CD4-positive, alpha-beta T cell treated with Interleukin-2 at 100 ng/mL for 4 hours (primary cell): ENCODE measurements at places on chromosomes 6 and 20.
A peak's percentile ranks its signal among the peaks of the same experiment; 100 is the strongest.

GRCh38 chr6:33668914-33669313 is 42.6 kb downstream of the UQCC2 start:
- DNase-seq = peak; percentile 73

GRCh38 chr6:20866036-20866435 is 331.8 kb downstream of the CDKAL1 start:
- DNase-seq = no peak

DNA sequence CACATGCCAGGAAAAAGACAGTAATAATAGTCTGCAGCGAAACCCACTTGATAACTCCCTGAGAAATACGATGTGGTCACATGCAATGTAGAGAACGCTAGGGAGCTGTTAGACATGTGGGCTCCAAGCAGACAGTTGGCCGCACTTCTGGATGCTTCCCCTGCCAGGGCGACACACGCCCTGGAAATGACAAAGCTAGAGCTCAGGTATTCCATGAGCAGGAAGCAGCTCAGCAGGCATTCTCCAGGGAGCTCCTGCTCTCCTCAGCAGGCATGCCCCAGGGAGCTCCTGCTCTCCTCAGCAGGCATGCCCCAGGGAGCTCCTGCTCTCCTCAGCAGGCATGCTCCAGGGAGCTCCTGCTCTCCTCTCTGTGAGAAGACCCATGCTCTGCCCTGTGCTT is 52.4 kb upstream of the NXT1 start:
- no peak for DNase-seq

- DNase-seq = no peak
Observed at GRCh38 chr6:16162003-16162402, 33.1 kb downstream of the MYLIP start.

GRCh38 chr20:25470045-25470444 is 62.6 kb downstream of the GINS1 start:
- DNase-seq = peak; percentile 24

DNA sequence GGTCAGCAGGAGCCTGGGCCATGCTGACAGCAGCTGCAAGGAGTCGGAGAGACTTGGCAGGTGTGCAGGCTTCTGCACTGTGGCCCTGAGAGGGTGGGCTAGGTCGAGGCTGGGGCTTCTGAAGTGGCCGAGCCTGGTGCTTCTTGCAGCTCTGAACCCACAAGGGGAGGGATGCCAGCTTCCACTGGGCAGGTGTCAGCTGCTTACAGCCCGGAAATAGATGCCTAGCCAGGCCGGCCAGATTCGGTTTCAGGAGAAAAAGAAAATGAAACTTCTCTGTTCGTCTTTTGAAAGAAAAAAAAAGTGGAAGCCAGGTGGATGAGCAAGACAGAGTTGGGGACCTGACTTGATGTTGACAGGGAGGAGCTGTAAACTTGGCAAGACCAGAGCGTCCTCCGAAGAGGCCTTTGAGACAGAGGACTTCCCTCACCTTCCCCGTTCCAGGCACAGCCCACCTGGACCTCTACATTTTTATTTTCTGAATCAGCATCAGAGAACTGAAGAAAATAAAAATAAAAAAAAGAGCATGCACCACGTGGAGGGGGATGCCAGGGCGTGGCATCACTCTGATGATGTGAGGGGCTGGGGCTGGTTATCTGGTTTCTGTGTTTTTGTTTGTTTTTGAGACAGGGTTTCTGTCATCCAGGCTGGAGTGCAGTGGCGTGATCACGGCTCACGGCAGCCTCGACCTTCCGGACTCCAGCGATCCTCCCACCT is at the start of gene ZBP1:
Gene ZBP1, minus strand, starts transcription at position 153 of the 717 bp plus-strand sequence. Its CDS starts 131 bp downstream, at position 22.
- DNase-seq = peak; percentile 67

GRCh38 chr6:56280126-56280525 is 32.7 kb upstream of the COL21A1 start:
- DNase-seq = no peak

- DNase-seq = no peak
Observed at GRCh38 chr6:113842165-113842564, 15.0 kb upstream of the MARCKS start.

- no peak for DNase-seq
Observed at GRCh38 chr6:93779086-93779841, 359.9 kb upstream of the EPHA7 start.

- no peak for DNase-seq
Observed at GRCh38 chr6:108121612-108122011, 44.2 kb upstream of the NR2E1 start.

DNA sequence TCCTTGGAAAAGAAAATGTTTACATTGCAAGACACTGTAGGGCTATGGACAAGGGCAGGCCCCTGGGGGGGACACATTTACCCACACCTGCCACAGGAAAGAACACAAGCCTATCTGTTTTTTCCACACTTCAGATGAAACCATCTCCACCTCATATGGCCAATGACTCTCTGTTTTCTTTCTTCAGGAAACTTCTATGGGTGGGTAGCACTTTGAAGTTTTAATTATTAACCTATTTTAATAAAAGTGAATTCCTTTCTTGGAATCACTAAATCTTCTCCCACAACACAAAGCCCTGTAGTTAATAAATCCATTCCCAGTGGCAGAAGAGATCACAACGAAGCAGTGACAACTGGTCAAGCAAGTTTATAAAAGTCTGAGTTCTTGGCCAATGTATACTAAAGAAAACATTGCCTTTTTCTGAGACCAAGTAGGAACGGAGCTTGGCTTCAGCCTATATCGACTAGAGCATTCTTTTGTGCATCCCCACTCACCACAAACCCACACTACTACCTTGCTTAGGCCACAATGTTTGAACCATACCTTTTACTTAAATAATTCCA is 125.1 kb upstream of the CARMIL1 start:
- DNase-seq = no peak

GRCh38 chr20:54431156-54431944 is 44.0 kb upstream of the DOK5 start:
- DNase-seq = no peak

GRCh38 chr20:25050501-25051350 is 7.2 kb downstream of the ACSS1 start:
- DNase-seq = no peak

GRCh38 chr20:13183005-13183404 is 38.1 kb upstream of the ISM1 start:
- no peak for DNase-seq

- no peak for DNase-seq
Observed at GRCh38 chr6:89313006-89313405, 2.1 kb downstream of the GABRR2 start.

DNA sequence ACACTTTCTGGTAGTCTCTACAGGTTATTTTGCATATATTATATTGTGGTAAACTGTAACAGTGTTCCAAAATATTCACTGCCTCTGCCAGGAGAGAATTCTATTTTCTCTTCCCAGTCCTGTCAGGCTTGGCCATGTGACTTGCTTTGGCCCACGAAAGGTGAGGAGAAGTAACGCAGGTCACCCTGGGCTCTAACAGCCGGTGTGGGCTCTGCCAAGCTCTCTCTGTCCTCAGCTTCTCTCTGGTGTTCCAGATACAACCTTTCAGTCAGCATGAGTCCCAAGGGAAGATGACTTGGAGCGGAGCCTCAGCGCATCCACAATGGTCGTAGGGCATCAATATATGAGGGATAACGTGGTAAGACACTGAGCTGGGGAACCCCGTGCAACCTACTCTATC is 113.0 kb upstream of the RREB1 start:
- no peak for DNase-seq

GRCh38 chr6:45677381-45678284 is 299.9 kb upstream of the SUPT3H start:
- DNase-seq = peak; percentile 62

- DNase-seq = no peak
Observed at GRCh38 chr20:22438926-22439325, 145.4 kb downstream of the FOXA2 start.
